Fibroblast of mammary gland (primary cell): ENCODE measurements at places on chromosomes 3 and 15.

DNA sequence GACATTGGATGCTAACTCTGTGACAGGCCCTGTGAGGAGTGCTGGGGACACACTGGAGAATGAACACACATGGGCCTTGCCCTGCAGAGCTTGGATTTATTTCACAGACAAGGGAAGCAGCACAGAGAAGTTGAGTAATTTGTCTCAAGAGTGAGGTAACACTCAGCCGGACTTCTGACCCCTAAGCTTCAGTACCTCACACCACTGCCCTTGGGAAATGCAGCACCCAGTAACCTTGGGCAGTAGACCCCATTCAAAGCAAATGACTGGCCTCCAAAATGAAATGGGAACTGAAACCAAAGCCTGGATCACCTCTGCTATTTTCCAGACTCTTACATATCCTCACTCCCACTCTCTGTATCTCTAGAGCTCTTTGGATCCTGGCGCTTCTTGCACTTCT, 37.3 kb downstream of the RFT1 start:
- DNase-seq: peak; percentile 27

GRCh38 chr3:41159588-41160189, 39.6 kb upstream of the CTNNB1 start:
- DNase-seq: no peak

DNA sequence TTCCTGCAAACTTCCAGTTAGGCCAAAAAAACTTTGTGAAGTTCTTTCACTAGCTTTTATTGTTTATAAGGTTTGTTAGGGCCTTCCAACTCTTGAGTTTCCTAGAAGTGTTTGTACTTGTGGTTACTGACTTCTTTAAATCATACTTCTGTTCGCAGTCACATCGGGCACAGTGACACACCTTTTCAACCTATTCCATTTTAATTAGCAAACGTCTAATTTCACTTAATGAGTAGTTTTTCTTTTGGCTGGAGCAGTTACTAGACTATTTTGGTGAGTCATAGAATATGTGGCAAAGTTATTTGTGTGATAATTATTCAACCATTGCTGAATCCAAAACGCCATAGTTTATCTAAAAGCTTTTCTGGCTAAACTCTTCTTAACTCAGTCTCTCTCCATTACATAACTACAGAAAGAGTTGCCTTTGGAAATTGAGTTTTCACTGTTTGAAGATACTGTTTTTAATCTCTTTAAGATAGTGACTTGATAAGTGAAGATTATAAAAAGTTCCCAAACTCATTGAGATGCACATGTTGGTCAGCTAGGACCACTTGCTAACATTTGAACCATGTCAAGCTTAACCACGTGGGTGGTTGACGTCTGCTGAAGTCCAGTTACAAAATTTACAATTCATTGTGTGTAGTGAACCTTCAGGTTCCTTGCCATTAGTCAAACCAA, 21.5 kb downstream of the CNOT10 start:
- DNase-seq: peak; percentile 8

GRCh38 chr15:73781038-73781925, 28.1 kb upstream of the INSYN1 start:
- DNase-seq: peak; percentile 45

GRCh38 chr3:19934098-19934566, at the start of gene EFHB:
Gene EFHB, minus strand, starts transcription at chr3:19934217. Its CDS starts 199 bp downstream, at chr3:19934018.
- DNase-seq: peak; percentile 16

DNA sequence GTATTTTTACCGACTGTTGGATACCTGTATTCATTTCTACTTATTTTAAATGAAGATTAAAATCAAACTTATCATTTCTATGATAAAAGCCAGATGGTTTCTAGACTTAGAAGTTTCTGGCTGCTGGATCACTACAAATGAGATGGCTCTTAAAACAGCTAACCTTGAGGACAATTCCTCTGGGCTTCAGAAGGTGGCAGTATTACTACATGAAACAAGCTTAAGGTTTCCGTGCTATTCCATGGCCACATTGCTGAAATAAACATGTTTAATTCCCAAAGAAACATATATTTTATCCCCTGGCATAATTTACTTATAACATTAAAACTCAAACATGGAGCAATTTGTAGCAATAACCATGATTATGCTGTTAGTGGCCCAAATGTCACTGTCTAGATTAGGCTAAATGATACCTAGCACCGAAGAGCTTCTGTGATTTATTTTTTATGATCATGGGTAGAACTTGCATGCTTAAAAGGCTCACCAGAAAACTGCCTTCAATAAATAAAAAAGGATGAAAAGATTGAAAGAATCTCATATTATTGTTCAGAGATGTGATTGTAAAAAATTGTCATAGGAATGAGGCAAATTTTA, 204.0 kb upstream of the NANOGP8 start:
- peak; percentile 80 for DNase-seq

GRCh38 chr3:195086885-195087284, 184.1 kb downstream of the XXYLT1 start:
- DNase-seq: no peak

GRCh38 chr3:13189639-13190377, 116.6 kb upstream of the IQSEC1 start:
- peak; percentile 6 for DNase-seq

DNA sequence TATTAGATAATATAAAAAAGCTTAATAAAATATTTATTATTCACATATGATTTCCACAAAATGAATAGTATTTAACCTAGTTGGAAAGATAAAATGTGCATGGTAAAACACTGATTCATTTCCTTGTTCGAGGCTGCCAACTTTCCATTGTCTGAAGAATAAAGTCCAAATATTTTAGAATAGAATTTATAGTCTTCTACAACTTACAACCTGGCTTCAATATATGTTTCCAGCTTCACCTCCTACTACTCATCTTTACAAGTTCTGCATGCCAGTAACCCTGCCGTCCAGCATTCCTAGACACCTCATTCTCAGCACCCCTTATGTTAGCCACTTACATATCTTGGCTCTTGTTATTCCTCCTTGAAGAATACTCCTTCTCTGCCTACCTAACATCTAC, 244.5 kb downstream of the FGF12 start:
- peak; percentile 29 for DNase-seq

GRCh38 chr3:46065294-46065705, 38.0 kb upstream of the XCR1 start:
- no peak for DNase-seq

DNA sequence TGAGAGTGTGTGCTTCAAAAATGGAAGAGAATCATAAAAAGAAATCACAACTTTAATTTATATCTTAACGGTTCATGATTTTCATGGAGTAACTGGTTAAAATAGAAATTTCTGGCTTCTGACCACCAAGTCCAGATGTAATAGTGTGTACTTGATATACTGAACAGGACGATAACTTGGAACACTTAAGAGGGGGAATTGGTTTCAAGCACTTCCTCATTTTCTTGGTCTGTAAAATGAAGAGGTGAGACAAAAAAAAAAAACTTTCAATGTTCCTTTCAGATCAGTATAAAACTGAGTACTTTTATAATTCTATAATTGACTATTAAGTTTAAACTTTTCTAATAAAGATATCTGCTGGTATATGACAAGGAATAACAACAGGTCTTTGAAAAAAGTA, 64.0 kb upstream of the TRA2B start:
- no peak for DNase-seq

- no peak for DNase-seq
These were observed 117.2 kb upstream of the LRIG1 start for GRCh38 chr3:66618066-66618465.

GRCh38 chr15:53710906-53711305, 48.6 kb downstream of the WDR72 start:
- DNase-seq: no peak

DNA sequence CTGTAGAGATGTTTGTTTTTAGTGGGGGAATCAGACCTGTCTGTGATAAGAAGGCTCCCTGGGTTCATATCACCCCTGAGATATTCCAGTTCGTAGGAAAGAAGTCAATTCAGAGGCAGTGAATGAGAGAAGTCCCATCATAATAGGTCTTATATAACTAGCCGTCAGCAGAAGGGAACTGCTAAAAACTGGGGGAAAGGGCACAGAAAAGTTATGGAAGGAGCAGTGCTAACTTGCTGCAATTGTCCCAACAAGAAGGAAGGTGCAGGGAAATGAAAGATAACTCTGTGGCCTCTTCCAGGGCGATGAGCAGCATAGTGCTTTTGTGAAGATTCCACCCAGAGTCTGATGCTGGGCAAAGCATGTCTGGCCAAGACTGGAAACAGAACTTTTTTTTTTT, 9.0 kb upstream of the CA12 start:
- no peak for DNase-seq

GRCh38 chr3:185843635-185844034, 18.8 kb upstream of the IGF2BP2 start:
- no peak for DNase-seq
